MG63 (cell line): ENCODE measurements at places on chromosomes 6 and 20. TPM values are rescaled to one million over a fixed set of nuclear protein-coding genes. Genes with fewer than 3 reads are reported as not detected.

DNA sequence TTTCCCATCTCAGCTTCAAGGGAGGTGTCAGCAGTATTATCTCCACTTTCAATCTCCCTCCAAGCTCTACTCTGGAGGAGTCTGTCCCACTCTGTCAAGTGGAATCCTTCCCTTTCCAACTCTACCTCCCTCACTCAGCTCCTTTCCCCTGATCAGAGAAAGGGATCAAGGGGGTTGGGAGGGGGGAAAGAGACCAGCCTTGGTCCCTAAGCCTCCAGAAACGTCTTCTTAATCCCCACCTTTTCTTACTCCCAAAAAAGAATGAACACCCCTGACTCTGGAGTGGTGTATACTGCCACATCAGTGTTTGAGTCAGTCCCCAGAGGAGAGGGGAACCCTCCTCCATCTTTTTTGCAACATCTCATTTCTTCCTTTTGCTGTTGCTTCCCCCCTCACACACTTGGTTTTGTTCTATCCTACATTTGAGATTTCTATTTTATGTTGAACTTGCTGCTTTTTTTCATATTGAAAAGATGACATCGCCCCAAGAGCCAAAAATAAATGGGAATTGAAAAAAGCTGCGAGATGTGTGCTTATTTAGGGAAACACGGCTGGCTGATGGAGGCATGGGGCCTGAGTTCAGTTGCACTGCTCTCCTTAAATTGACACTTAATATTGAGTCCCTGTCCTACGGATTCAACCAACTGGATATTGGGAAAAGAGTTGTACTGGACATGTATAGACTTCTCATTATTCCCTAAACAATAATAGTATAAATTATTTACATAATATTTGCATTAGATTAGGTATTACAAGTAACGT, 4.9 kb downstream of the TUBB start:
- DNase-seq, result no peak

DNA sequence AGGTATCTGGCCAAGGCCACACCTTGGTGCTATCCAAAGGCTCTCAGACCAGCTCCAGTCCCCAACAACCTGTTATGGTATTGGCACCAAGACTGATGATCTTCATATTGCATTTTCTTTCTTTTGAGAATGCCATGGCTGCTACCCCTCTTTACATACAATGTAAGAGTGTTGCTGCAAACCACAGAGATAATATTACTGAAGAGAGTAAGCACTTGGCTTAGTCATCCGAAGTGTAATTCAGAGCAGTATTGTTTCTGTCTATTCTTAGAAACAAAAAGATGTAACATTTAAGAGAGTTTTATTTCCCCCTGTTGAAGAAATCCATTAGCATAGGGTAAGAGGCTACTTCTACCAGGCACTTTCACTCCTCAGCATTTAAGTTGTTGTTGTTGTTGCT, 212.5 kb downstream of the C6orf118 start:
- no peak for DNase-seq

GRCh38 chr6:52102405-52102804, 15.0 kb upstream of the PKHD1 start:
- no peak for DNase-seq

DNA sequence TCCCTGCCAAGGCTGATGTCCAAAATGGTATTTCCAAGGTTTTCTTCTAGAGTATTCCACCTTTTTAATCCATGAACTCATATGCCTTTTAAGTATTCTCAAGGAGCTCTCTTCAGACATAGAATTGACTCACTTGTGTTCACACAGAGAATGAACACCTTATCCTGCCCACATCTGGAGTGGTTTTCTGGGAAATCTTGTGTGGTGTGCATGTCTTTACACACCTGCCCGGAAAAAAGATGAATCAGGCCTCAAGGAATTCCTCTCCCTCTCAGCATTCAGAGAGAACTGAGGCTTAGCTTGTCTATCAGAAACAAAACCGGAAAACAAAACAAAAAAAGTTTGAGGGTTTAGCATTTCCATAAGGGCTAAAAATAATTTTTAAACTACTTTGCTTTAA, 148.8 kb downstream of the TFAP2A start:
- DNase-seq, result no peak

GRCh38 chr6:151130329-151130728, 109.4 kb upstream of the AKAP12 start:
- no peak for DNase-seq

- no peak for DNase-seq
Observed at GRCh38 chr6:89272596-89272995, 42.5 kb downstream of the GABRR2 start.

ALDH5A1 gene
- total RNA-seq, result 1.1 and 1.5 TPM in 2 replicates

STX11 gene
- 0.35 and 1.3 TPM in 2 replicates for total RNA-seq

NOX3 gene
- not detected in 2 replicates for total RNA-seq

SPACA1 gene
- not detected in 2 replicates for total RNA-seq

DEFB119 gene
- total RNA-seq, result not detected in 2 replicates
